NCI-H1048 (cell line): ENCODE measurements at places on chromosomes 3 and 15.

DNA sequence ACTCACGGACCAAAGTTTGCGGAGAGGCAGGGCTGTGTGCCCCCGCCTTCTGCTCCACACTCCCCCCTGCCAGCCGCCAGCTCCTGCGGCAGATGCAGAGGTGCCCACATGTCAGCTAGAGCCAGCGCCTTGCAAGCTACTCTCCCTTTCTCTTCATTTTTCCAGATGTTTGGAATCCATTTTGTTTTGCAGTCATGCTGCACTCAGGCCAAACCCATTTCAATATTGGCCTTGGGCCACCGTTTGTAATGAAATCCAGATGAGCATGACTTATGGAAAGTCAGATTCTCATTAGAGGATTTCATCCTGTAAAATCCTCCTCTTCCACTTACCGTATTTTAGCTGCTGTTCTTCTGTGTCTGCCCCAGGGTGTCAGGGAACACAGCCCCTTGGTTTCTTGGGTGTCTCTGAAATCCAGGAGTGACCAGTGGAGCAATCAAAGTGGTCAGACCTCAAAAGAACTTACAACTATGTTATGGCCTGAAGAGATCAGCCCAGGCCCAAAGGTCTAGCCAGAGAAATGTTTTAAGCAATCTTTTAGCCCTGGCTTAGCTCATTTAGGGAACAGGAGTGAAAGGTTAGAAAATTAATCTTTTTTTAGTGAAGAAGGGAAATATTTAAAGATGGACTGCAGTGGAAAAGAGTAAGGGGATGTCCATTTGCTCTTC is 65.8 kb downstream of the AAGAB start:
- no peak for DNase-seq

GRCh38 chr3:188974856-188975599 is 196.7 kb upstream of the TPRG1 start:
- no peak for DNase-seq

GRCh38 chr3:143974271-143975238 is 2.9 kb downstream of the DIPK2A start:
- no peak for DNase-seq

DNA sequence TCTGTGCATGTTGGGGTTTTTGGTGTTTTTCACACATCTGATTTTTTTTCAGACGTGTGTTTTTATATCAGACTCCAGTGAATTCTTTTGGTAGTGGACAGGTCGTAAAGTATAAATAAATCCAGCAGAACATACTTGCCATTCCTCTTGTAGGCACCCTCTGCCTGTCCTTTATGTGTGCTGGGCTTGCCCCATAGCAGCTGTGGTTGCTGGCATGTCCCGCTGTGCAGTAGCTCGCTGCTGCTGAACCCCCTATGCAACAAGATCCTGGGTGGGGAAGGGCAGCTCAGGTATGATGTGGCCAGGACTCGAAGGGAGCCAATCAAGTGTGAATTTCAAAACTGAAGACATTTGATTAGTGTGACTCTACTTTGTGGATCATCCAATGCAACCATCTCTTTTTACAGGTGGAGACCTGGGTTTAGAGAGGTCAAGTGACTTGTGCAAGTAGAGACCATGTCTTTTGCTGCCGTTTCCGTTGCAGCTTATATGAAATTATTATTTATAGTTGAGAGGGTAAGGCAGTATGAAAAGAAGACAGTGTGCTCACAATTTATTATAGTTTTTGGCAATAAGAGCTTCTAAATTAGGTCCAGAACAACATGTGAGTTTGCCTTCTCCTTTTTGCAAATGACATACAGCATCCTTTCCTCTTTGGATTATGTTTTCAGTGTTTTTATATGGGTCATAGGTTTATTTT is 350.8 kb upstream of the C2CD4B start:
- no peak for DNase-seq

- no peak for DNase-seq
These were observed 163.7 kb downstream of the PLD1 start for GRCh38 chr3:171646357-171647133.

DNA sequence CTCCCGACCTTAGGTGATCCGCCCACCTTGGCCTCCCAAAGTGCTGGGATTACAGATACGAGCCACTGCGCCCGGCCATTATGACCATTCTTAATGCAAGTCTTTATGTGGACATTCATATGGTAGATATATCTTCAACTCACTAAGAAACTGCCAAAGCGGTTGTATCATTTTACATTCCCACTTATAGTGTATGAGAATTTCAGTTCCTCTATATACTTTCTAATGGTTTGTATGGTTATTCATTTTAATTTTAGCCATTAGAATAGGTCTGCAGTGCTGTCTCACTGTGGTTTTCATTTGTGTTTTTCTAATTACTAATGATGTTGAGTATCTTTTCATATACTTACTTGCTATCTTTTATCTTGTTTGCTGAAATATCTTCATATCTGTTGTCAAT is 32.5 kb downstream of the TCF12 start:
- DNase-seq = no peak

DNA sequence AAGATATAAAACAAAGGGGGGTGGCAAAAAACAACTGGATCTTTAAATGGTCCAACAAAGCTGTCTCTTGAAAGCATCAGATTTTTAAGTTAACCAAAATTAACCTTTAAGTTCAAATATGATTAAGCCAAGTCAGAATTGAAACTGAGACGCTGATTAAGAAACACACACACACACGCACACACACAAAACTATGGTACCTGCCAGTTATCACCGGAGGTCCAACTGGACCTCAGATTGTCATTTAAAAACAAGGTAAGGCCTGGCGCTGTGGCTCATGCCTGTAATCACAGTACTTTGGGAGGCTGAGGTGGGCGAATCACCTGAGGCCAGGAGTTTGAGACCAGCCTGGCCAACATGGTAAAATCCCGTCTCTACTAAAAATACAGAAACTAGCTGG is 10.4 kb downstream of the ARF4 start:
- DNase-seq = no peak
